Cardiac septum (tissue), 1 donor: ENCODE measurements at places on chromosomes 12 and 14.
A peak's percentile ranks its signal among the peaks of the same experiment; 100 is the strongest.

- no peak for DNase-seq
Measured at GRCh38 chr14:98608071-98609060, 663.6 kb downstream of the BCL11B start.

- no peak for DNase-seq
Measured at GRCh38 chr12:24596768-24597388, 352.0 kb downstream of the BCAT1 start.

- no peak for DNase-seq
Measured at GRCh38 chr12:27024291-27024690, 1.9 kb downstream of the MED21 start.

DNA sequence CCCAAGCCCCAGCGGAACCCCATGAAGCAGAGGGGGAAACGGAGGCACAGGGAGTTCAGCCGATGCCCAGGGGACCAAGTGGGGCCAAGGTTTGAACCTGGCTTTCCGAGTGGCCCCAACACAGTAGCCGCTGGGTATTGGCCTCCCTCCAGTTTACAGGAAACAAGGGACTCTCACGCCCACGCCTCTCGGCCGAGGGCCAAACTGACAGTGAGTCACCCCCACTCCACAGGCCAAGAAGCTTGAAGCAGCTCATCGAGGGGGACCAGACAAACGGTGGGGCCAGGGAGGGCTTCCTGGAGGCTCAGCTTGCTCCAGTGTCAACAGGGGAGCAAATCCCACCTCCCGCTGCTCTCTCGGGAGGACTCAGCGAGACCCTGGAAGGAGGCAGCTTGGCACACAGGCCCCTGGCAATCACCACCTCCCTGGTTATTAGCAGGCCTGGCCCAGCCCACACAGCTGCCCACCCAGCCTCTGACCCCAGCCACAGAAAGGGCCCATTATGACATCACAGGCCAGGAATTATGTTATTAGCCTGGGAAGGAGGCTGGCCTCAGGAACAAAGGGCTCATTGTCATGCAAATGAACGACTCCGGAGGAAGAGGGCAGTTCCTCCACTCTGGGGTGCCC, 54.6 kb downstream of the NCOR2 start:
- DNase-seq: peak; percentile 92
